ENCODE measurements at places on chromosomes 12 and 14.

DNA sequence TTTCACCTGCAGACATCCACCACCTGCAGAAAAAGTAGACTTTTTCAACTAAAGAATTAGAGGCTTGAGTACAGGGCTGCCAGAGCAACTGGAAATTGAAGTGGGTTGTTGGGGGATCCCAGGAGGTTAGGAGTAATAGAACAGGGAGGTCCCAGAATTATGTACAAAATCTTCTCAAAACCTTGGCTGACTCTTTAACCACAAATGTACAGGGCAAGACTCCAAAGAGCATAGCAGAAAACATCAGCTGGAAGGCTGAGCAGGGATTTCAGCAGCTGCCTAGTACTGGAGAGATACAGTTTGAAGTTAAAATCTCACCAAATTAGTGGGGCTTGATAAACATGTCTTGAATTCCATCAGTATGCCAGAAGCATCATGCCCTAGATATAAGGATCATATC lies 191.6 kb downstream of the CRADD start:
- DNase-seq: no peak

- no peak for DNase-seq
These were observed 475.8 kb downstream of the RAD51B start for GRCh38 chr14:68295316-68295816.

DNA sequence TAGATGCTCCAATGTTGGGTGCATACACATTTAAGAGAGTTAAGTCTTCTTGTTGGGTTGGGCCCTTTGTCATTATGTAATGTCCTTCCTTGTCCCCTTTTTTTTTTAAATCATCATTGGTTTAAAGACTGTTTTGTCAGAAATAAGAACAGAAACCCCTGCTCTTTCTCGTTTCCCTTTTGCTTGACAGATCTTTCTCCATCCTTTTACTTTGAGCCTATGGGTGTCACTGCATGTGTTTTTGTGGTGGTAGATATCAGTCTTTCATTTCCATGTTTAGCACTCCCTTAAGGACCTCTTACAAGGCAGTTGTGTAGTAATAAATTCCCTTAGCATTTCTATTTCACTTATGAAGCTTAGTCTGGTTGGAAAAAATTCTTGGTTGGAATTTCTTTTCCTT lies 47.4 kb downstream of the RTN1 start:
- no peak for DNase-seq

DNA sequence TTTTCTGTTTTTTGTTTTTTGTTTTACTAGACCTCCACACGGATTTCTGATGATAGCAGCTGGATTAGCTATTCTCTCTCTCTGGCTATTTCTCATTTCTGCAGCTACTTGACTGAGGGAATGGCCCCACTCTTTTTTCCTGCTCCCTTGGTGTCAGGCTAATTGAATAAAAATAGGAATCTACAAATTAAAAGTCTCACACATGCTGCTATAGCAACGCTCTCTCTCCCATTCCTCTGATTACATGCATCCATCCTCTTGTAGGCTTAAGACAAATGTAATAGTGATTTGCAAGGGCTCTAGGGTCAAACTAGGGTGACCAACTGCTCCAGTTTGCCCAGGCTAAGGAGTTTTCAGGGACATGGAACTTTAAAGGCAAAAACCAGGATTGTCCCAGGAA lies 221.8 kb downstream of the PHLDA1 start:
- DNase-seq: peak; percentile 44

DNA sequence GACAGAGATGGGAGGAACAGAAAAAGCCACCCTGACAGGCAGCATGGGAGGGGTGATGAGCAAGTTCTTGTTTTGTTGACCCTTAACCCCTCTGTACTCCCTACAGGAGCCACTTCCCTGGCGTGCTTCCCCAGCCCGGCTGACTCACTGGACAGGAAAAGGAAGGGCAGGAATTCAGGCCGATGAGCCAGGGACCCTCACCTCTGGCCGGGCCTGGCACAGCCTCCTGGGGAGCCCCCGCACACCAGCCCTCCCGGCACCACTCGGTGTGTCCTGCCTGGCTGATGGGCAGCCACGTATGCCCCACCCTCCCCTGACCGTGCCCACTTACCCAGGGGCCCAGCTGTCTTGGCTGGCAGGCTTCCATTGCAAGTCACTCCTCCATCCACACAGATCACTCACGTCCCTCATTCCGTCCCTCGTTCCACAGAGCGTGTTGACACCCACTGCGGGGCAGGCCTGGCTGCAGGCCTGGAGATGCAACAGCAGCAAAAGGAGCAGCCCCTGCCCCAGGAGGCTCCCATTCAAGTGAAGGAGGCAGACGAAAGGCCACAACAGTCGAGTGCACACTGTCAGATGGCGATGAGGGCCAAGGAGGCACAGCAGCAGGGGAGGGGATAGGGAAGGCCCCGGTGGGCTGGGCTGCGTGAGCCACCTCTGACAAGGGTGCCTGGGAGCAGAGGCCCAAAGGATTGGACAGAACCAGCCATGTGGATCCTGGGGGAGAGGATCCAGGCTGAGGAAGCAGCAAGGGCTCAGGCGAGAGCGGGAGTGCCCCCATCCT lies 19.7 kb upstream of the CD9 start:
- DNase-seq: no peak

GRCh38 chr12:51869496-51869865 lies 18.4 kb upstream of the ANKRD33 start:
- DNase-seq: no peak

DNA sequence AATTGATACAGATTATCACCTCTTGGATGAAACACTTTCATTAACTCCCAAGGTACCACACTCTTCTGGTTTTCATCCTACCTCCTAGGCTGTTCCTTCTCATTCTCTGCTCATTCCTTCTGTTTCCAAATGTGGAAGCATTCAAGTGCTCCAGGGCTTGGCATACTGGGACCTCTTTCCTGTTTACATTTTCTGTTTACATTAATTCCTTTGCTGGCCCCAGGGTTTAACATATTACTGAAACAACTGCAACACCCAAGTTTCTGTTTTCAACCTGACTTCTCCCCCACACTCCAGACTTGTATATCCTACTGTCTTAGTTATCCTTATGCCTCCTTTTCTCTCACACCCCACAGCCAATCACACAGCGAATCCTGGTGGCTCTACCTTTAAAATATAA lies 386.3 kb upstream of the GARIN6 start:
- DNase-seq: no peak

DNA sequence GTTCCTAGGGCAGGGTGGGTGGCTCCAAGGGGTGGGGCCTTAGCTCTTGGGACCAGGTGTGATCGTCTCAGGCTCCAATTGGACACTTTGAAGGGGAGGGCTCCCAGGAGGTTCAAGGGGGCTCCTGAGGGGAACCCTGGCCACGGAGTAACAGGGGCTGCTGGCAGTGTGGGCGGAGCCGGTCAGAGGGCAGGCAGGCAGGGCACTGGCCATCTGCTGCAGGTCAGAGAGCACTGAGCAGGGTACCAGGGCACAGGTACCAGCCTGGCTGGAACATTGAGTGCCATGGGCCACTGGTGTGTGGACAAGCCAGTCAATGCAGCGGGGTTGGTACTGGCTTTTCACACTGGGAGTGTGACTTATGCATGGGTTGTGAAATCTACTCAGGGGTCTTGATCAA lies 32.2 kb downstream of the SYNE3 start:
- no peak for DNase-seq

Measured in NT2/D1 (cell line).